ENCODE measurements at places on chromosomes 7 and 10. TPM values are rescaled to one million over a fixed set of nuclear protein-coding genes. Genes with fewer than 3 reads are reported as not detected.

DNA sequence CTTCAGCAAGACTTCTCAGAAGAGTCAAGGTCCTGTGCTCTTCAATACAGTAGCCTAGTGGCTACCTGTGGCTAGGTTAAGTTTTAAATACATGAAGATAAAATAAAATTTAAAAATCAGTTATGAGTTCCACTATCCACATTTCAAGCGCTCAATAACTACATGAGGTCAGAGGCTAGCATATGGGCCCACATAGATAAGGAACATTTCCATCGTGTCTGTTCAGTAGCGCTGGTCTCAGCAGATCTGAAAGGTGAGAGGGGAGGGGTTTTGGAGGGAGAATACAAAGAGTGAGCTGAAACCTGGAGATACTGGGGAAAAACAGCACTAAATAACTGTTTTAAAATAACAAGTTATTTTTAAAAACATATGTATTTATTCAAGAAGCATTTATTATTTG, 219.0 kb downstream of the TRIL start:
- no peak for DNase-seq

- DNase-seq: no peak
Observed at GRCh38 chr10:58260334-58260733, 7.4 kb downstream of the IPMK start.

- DNase-seq: no peak
Observed at GRCh38 chr10:108904163-108904838, 1019.0 kb downstream of the XPNPEP1 start.

GRCh38 chr10:33453081-33454025, 118.9 kb upstream of the NRP1 start:
- no peak for DNase-seq

GRCh38 chr7:6648815-6649104, 11.6 kb downstream of the ZNF316 start:
- DNase-seq: no peak

GRCh38 chr10:132729810-132730572, 56.0 kb downstream of the NKX6-2 start:
- DNase-seq: no peak

The PAPOLB gene
- total RNA-seq: not detected

The NHLRC2 gene
- 25.0 TPM for total RNA-seq

The LRRC18 gene
- 0.16 TPM for total RNA-seq
